ENCODE measurements at places on chromosomes 11 and 22.

DNA sequence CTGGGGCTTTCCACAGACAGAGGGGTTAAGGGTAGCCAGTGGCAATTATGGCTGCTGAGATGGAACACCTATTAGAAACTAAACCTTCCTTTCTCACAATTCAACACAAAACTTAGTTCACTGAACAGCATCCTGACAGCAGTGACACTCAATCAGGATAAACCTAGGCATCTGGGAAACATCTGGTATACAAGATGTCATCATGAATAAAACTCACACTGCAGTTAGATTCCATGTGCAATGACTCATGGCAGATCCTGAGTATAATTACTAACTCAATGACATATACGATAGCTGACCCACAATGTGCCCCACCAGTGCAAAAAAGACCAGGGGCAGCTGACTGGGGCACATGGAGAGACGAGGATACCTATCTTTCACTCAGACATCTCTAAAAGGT is 17.7 kb downstream of the RBFOX2 start:
- no peak for DNase-seq

DNA sequence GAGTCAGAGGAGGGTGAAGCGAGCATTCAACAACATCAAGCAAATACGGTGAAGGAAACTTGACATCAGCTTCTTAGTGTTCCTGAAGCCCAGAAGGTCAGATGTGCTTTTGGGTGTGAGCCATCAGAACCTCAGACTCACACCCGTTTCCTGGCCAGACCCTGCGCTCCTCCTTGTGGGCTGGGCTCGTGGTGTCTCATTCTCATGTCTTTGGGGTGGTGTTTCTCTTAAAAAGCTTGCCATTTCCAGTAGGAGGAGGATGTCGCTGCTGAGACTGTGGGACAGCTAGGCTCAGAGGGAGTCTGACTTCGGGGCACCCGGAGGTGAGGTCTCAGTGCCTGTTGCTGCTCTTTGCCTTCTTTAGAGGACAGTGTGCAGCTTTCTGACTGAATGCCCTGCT is 24.2 kb downstream of the PPFIBP2 start:
- no peak for DNase-seq

DNA sequence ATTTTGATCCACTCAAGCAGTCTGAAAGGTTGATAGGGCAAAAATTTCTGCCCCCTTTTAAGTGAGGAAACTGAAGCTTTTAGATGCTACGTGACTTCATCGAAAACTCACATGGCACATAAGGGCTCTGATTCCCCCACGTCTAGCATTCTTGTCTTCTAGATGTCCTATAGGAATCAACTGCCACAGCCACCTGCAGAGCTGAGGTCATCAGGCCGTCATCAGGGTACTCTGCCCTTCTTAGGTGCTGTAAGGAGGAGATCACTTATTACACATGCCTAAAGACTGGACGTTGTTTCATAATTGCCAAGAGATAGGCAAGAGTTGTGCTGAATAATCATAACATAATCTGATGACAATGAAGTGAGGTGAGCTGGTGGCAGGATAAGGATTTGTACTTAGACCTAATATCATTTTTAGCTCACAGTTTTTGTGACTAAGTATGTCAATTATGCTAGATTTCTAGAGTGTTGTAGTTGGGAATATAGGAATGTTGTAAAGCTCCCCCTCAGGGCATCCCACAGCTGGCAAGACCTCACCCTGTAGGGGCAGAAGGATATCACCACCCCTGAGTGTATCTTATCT is 349.4 kb downstream of the METTL15 start:
- no peak for DNase-seq

DNA sequence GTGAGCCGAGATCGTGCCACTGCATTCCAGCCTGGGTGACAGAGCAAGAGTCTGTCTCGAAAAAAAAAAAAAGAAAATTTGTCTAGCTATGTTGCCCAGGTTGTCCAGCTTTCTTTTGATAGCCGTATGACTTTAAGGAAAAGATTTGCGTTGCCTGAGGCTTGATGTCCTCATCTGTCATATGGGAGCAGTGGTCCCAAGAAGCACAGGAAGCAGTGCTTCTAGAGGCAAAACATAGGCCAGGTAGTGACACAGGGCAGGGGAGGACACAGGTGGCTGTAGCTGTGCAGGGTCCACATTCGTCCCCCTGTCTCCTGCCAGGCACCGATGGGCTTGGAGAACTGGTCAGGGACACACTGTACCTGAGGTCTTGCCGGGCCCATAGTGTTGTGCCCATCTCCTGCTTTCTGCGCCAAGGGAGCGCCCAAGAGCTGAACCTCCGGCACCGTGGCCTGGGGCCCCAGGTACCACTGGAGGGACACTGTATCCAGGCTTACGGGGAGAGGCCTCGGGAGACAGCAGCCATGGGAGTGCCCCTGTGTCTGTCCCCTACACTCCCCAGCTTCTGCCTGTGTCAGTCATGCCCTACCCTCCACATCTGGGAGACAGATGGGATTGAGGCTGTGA is 1.4 kb downstream of the LRRC74B start:
- DNase-seq = no peak

DNA sequence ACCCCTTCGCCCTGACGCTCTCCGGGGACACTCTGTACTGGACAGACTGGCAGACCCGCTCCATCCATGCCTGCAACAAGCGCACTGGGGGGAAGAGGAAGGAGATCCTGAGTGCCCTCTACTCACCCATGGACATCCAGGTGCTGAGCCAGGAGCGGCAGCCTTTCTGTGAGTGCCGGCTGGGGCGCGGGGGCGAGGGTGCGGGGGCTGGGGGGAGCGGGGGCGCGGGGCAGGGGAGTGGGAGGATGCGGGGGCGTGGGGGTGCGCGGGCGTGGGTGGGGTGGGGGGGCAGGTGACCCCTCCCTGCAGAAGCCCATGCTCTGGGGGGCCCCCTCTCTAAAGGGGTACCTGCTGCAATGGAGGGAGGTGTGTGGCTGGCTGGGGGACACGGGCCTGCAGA is 51.4 kb downstream of the LRP5 start:
- no peak for DNase-seq

DNA sequence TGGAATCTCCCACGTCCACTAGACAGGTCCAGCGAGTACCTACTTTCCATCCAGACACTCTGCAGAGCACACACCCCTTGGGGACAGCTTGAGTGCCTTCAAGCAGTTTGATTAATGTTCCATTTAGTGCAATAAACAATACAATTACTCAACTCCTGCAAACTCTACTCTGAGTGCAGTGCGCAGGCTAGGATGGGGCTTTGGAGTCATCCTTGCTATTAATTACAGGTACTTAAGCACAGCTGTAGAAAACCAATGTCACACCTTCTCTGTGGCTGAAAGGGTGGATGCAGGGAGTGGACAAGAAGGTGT is 82.6 kb downstream of the MN1 start:
- DNase-seq = no peak

DNA sequence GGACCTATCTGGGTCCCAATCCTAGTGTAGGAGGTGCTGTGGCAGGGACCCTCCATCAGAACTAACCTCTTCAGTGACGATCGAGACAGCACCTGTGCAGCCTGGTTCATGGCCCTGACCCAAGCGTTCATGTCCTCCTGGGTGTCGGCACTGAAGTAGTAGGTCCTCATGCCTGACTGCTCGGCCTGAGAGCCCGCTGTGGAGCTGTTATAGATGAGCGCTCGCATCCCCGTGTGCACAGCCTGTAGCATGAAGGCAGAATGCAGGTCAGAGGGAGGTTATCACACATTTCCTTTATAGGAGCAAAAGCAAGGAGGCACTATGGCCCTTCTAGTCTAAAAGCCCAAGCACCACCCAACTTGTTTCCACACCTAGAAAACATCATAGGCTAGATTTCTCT is 103.0 kb downstream of the C11orf58 start:
- no peak for DNase-seq

DNA sequence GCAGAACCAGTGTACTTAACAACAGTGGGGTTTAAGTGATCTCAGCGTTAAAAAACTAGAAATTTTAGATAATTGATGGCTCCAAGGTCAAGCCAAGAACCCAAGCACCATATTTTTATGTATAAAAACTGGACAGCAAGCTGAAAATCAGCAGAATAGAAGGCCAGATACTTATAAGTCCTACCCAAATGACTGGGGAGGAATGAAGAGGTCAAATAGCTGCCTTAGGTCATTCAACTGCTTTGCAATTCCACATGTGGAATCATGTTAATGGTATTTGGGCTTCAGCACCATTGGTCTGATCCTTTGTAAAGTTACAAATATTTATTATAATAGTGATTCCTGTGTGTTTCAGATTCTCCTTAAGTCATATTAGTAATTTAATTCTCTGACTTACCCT is 108.4 kb downstream of the FAT3 start:
- DNase-seq = no peak

DNA sequence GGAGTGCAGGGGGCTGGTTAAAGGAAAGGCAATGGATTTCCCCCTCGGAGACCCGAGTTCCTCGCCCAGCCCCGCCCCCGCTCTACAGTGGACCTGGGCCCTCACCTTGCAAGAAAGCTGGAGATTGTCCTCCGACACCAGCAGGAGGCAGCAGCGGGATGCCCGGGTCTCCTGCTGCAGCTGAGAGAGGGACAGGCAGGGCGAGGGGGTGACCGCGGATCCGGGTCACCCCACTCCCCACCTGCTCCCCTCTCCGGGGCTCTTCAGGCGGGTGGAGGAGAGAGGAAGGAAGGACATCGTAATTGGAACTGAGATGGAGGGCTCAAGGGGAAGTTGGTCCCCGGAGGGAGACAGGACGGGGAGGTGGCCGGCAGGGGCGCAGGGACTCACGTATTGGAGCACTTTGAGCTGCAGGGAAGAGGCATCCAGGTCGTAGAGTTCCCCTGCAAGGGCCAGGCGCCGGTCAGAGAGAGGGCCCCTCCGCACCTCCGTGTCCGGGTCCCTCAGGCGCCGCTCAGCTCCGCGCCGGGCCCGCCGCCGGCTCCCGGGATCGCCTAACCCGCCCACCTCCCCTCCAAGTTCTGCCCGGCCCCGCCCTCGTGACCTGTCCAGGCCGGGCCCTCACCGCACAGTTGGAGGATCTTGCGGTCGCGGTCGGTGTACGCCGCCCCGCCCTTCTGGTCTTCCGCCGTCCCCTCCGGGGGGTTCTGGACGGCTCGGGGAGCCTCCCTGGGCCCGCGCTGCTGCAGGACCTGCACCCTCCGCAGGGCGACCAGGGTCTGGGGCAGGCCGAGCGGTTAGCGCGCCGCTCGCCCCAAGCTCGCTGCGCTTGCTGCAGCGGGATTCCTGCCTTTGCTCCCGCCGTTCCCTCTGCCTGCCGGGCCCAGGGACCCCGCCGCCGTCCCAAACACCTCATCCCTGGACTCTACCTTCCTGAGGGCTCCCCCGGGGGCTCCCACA is 84.1 kb downstream of the PDE2A start:
- DNase-seq = peak; percentile 45

GRCh38 chr11:115504276-115505158 is at the start of gene CADM1:
TSS of gene CADM1 (minus strand) at chr11:115504415.
- DNase-seq = peak; percentile 65

DNA sequence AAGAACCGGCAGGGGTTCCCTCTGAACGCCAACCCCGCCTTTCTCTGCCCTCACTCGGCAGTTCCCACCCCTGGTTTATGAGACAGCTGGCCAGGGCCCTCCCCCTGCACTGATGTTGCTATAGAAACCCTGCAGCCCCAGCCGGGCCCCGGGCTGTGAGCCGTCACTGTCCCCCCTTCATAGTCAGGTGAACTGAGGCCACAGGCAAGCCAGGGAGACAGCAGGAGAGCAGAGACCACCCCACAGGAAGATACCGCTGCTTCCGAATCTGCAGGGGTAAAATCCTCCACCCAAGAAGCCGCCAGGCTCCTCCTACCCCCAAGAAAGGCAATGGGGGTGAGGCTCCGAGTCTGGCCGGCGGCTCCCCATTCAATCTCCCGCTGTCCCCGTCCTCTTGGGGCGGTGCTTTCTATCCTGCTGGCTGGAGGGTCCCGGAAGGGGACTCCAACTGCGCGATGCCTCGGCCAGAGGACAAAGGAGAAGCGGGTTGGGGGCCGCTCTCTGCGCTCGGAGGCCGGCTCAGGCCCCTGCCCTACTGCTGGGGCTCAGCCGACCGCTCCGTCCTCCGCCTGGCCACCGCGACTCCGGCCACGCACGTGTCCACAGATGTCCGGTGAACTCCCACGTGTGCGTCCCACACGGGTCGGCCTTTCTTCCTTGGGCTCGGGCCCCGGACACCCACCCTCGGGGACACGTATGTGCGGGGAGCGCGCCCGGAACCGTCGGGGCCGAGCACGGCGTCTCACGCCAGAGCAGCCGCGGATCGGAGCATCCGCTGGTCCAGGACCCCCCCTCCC is 587 bp downstream of the SLC25A22 start:
- peak; percentile 78 for DNase-seq

- DNase-seq = no peak
These were observed 41.8 kb downstream of the MACROD1 start for GRCh38 chr11:64124147-64124546.

DNA sequence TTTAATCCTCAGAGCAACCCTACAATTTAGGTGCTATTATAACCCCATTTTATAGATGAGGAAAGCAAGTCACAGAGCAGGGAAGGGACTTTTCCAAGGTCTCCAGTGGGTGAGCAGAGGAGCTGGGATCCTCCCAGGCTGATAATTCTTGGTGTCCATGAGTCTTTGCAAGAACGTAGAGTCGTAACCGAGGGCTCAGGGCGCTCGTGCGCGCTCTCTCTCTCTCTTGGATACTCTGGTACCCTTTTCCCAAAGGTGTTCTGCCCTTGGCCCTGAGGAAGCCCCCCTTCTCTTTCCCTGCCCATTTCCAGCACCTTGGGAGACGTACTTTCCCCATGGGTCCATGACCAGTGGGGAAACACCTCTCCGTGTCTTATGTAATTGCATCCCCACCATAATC is 5.2 kb upstream of the ZP1 start:
- no peak for DNase-seq

DNA sequence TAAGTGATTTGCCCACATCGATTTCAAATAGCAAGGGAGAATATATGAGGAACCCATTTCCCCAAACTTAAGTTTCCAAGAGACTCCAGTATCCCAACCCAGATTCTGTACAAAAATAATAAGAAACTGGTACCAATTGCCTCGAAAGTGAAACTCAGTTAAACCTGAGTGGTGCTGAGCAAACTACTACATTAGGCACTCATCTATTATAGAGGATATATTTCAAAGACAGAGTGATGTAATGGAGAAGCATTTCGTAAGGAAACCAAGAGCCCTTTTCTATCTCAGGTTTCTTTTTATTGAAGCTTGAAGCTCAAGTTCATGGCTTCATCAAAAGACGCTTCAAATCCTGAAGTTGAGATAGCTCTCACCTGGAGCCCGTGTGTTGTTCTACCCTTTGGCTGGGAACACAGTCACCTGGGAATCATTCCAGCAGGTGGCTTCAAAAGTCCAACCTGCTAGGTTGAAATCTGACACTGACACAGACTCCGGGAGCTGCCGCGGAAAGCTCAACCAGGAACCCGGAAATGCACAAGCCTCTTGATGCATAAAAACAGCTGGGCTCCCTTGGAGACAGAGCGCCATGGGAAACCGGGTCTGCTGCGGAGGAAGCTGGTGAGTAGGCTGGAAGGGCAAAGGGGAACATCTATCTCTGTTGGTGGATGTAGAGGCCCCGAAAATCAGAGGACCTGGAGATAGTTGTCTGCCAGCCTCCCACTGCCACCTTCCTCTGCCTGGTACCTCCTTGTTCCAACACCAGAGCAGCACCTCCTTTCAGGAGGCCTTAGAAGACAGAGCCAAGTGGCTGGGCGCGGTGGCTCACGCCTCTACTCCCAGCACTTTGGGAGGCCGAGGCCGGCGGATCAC is at the start of gene C11orf52:
Gene C11orf52 (plus strand): TSS at position 524 of the 867 bp plus-strand sequence. CDS start 60 bp downstream, at position 584.
- DNase-seq = no peak

All from activated CD4-positive, CD25-positive, alpha-beta regulatory T cell treated with anti-CD3 and anti-CD28 coated beads, Interleukin-2, amount 50 U/mL, for 72 hours (primary cell).